ENCODE measurements at places on chromosomes 11 and 22. TPM values are rescaled to one million over a fixed set of nuclear protein-coding genes. Genes with fewer than 3 reads are reported as not detected.

Gene RCE1
- total RNA-seq: 55.1 TPM

Gene DTX4
- 13.8 TPM for total RNA-seq

Gene SYT8
- not detected for total RNA-seq

Gene OR8D4
- 0.14 TPM for total RNA-seq

Gene INPP5J
- total RNA-seq: 11.2 TPM

Gene KIAA1671
- total RNA-seq: 27.2 TPM

Gene NEFH
- total RNA-seq: 2.8 TPM

Gene VSIG2
- total RNA-seq: not detected

Gene OR6A2
- 0.97 TPM for total RNA-seq

Gene TBX10
- not detected for total RNA-seq

Gene SMC1B
- total RNA-seq: not detected

Gene HOATZ
- total RNA-seq: not detected

Gene AQP11
- 1.7 TPM for total RNA-seq

Gene AGBL2
- 5.6 TPM for total RNA-seq

Gene C11orf58
- total RNA-seq: 164 TPM

Gene FLRT1
- 0.54 TPM for total RNA-seq

Gene LIF
- 3.6 TPM for total RNA-seq

Gene CRKL
- 97.6 TPM for total RNA-seq

Gene HTR3A
- total RNA-seq: 8.1 TPM

Gene SYT9
- 2.7 TPM for total RNA-seq

Gene SPECC1L
- 44.7 TPM for total RNA-seq

Gene MRGPRX4
- total RNA-seq: not detected

Gene SIPA1
- 56.7 TPM for total RNA-seq

Gene NAV2
- total RNA-seq: 42.3 TPM

Gene P2RY6
- not detected for total RNA-seq

Gene CDC42EP2
- 19.0 TPM for total RNA-seq

Gene PRG3
- total RNA-seq: not detected

Gene USP2
- total RNA-seq: 6.6 TPM

Gene CABP4
- 0.28 TPM for total RNA-seq

Gene PKNOX2
- total RNA-seq: 0.83 TPM

Gene ART5
- total RNA-seq: 9.0 TPM

Gene VPS37C
- total RNA-seq: 19.4 TPM

Gene CD248
- 3.8 TPM for total RNA-seq

Gene MUC2
- total RNA-seq: not detected

Gene CDCA5
- 70.9 TPM for total RNA-seq

Gene RELT
- total RNA-seq: 6.3 TPM

Gene KIAA0930
- 78.6 TPM for total RNA-seq

Gene SLC37A2
- total RNA-seq: 1.0 TPM

Gene OR51A4
- not detected for total RNA-seq

Gene OR5B12
- not detected for total RNA-seq

Gene BSCL2
- total RNA-seq: 60.2 TPM

Gene RFPL2
- total RNA-seq: not detected

Gene CARNS1
- total RNA-seq: 0.76 TPM

Gene FTH1
- 718 TPM for total RNA-seq

Gene EFCAB6
- 1.8 TPM for total RNA-seq

Gene MYO18B
- total RNA-seq: 0.45 TPM

Gene GPR137
- 32.5 TPM for total RNA-seq

Gene VPREB3
- total RNA-seq: not detected

Gene TREH
- not detected for total RNA-seq

Gene ZBTB16
- 0.19 TPM for total RNA-seq

Gene LGR4
- total RNA-seq: 99.6 TPM

Gene MYBPC3
- total RNA-seq: not detected

Gene CBLIF
- not detected for total RNA-seq

Gene MS4A10
- total RNA-seq: not detected

Gene SCT
- total RNA-seq: not detected

Gene DSCAML1
- total RNA-seq: 0.17 TPM

Gene DHCR7
- total RNA-seq: 166 TPM

Measured in GM23338 (cell line).